CD4-positive, alpha-beta memory T cell (primary cell): ENCODE measurements at places on chromosomes 3 and 15.
A peak's percentile ranks its signal among the peaks of the same experiment; 100 is the strongest.

GRCh38 chr15:89085289-89085926 is 2.8 kb upstream of the ABHD2 start:
- no peak for DNase-seq

- DNase-seq = no peak
These were observed 379.7 kb upstream of the CNTN6 start for GRCh38 chr3:713006-713621.

DNA sequence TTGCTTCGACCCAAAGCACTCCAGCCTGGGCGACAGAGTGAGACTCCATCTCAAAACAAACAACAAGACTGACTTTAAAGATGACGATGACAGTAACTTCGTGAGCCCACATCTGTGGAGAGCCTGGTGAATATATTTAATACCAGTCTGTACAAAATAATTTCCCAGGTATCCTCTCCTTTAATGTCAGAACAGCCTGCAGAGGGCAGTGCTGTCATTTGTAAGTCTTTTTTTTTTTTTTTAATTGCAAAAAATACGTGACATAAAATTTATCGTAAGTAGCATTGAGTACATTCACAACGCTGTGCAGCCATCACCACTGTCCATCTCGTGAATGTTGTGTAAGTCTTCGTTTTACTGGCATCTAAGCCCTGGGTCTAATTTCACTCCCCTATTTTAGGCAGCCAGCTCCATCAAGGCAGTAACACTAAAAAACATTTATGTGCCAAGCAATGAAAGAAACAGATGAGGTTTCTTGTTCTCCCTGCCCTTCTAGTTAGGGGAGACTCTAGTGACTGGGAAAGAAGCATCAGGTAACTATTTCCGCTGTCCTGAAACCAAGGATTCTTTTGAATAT is 1.4 kb downstream of the HTD2 start:
- DNase-seq = peak; percentile 70

DNA sequence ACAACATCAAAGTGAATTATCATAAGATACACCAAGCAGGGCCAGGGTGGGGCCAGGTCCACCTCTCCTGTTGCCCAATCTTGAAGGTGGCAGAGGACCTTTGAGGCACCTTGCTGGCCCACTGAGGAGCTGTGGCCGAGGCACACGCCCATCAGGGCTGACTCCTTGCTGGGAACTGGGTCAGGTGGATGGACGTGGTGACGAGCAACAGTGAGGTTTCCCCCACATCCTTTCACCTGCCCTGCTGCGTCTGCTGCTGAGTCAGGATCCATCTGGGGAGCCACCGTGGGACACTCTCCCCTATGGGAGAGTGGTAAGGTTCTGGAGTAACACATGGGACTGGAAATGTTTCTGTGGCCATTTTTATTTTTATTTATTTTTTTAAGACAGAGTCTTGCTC is 17.3 kb upstream of the FURIN start:
- DNase-seq = peak; percentile 57

- no peak for DNase-seq
These were observed 14.7 kb downstream of the TIMP4 start for GRCh38 chr3:12143949-12144504.

GRCh38 chr15:57640930-57641682 is 49.4 kb downstream of the MYZAP start:
- DNase-seq = no peak
